ENCODE measurements at places on chromosomes 13 and 19. TPM values are rescaled to one million over a fixed set of nuclear protein-coding genes. Genes with fewer than 3 reads are reported as not detected.

The ZNF524 gene
- 13.9 TPM for total RNA-seq

The MCEMP1 gene
- total RNA-seq, result not detected

The CLIP3 gene
- 0.33 TPM for total RNA-seq

The FAM83E gene
- 5.4 TPM for total RNA-seq

The SIGLEC5 gene
- not detected for total RNA-seq

DNA sequence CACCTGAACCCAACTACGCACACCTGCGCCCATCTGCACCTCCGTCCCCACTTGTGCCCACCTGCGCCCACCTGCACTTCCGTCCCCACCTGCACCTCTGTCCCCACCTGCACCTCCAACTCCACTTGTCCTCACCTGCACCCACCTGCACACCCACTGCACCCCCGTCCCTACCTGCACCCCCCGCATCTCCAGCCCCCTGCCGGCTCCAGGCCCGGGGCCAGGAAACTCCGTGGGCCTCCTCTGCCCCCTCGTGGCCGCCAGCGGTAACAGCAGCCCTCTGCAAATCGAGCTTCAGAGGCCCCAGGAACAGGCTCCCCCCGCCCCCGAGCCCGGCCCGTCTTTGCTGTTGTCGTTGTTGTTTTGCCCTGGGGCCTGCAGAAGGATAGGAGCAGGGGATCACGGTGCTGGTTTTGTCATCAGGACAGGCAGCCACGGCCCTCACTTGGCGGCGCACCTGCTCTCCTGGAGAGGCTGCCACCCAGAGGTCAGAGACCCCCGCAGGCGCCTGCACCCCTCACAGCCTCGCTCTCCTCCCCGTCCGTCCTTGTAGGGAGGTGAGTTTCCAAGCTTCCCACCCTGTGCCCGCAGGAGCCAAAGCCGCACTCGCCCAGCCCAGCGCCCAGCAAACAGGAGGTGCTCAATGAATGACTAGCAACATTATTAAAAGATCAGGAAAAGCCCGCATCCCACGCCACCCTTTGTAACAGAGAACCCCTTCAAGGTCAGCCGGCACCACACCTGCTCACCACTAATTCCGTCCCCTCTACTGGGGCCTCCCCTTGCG, 65.4 kb downstream of the GNG7 start:
- H3K27me3 ChIP-seq, result no peaks in the 10 kb centered on the region
- H3K36me3 ChIP-seq, result no peaks in the 10 kb centered on the region
- peaks cover 10% of the 10 kb centered on the region for H3K4me1 ChIP-seq
- peak; percentile 68 for DNase-seq

GRCh38 chr13:22880741-22881720, 299.7 kb upstream of the SGCG start:
- no peaks in the 10 kb centered on the region for H3K27me3 ChIP-seq
- H3K27ac ChIP-seq, result no peak overlapping the region
- DNase-seq, result no peak
- H3K4me1 ChIP-seq, result no peaks in the 10 kb centered on the region
- H3K4me3 ChIP-seq, result no peak overlapping the region
- H3K36me3 ChIP-seq, result no peaks in the 10 kb centered on the region

GRCh38 chr19:664913-665443, 2.0 kb upstream of the RNF126 start:
- peaks cover 20% of the 10 kb centered on the region for H3K4me1 ChIP-seq
- H3K4me3 ChIP-seq, result peak overlapping the region; percentile 14
- no peaks in the 10 kb centered on the region for H3K27me3 ChIP-seq
- H3K36me3 ChIP-seq, result no peaks in the 10 kb centered on the region

DNA sequence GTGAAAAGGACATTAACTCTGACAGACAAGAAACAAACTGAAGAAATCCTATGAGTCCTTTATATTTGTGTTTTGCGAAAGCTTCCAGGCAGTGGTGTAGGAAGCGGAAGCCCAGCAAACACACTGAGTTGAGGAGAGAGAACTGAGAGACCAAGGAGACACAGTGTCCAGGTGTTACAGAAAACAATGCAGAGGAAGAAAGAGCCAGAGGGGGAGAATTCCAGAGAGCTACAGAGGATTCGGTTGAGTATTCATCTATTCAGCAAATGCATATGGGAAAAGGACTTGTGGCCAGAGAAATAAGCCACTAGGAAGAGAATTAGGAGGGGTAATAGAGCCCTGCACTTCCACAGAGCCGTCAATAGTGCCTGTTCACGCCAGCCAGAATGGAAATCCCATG, 183.5 kb downstream of the LIG4 start:
- no peak overlapping the region for H3K27ac ChIP-seq
- H3K36me3 ChIP-seq, result no peaks in the 10 kb centered on the region

GRCh38 chr13:59423708-59424340, 739.9 kb downstream of the DIAPH3 start:
- no peak overlapping the region for H3K4me3 ChIP-seq
- H3K27me3 ChIP-seq, result no peaks in the 10 kb centered on the region
- no peaks in the 10 kb centered on the region for H3K36me3 ChIP-seq
- no peak for DNase-seq

DNA sequence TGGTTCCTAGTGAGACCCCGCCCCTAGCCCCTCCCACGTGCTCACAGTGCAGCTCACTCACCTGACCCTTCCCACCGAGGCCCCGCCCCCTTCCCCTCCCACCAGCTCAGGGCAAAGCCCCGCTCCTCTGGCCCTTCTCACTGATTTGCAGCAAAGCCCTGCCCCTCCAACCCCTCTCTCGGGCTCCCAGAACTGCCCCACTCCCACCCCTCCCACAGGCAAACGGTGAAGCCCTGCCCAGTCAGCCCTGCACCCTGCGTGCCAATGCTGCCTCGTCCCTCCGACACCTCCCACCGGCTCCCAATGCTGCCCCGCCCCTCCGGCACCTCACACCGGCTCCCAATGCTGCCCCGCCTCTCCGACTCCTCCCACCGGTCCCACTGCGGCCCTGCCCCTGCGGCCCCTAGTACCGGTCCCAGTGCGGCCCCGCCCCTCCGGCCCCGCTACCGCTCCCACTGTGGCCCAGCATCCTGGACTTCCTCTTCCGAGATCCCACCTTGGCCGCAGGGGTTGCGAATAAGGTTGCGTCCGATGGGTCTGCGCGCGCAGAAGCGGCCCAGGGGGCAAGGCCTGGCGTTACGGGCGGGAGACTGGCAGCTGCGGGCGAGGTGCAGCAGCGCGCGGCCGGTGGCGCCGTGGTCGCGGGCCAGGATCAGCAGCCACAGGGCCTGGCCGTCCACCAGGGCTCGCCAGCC, 834 bp downstream of the FBXO27 start:
- DNase-seq, result peak; percentile 67
- H3K27me3 ChIP-seq, result no peaks in the 10 kb centered on the region
- peaks cover 8% of the 10 kb centered on the region for H3K4me1 ChIP-seq
- peak overlapping the region; percentile 44 for H3K4me3 ChIP-seq
- H3K27ac ChIP-seq, result no peak overlapping the region

All from CD8-positive, alpha-beta memory T cell (primary cell).